ENCODE measurements at places on chromosomes 1 and 21.

GRCh38 chr21:16588433-16588860 lies 858.7 kb downstream of the USP25 start:
- no peak for DNase-seq

- DNase-seq = no peak
Observed at GRCh38 chr1:168159251-168159650, 19.5 kb upstream of the TIPRL start.

DNA sequence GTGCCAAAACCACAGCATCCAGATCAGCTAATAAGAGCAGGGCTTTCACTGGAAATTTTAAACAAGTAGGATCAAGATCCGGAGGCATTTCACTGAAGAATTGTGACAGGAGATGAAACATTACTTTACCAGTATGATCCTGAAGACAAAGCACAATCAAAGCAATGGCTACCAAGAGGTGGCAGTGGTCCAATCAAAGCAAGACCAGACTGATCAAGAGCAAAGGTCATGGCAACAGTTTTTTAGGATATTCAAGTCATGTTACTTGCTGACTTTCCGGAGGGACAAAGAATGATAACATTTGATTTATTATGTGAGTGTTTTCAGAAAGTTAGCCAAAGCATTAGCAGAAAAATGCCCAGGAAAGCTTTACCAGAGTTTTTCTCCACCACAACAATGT lies 8.2 kb downstream of the ZSWIM5 start:
- no peak for DNase-seq

DNA sequence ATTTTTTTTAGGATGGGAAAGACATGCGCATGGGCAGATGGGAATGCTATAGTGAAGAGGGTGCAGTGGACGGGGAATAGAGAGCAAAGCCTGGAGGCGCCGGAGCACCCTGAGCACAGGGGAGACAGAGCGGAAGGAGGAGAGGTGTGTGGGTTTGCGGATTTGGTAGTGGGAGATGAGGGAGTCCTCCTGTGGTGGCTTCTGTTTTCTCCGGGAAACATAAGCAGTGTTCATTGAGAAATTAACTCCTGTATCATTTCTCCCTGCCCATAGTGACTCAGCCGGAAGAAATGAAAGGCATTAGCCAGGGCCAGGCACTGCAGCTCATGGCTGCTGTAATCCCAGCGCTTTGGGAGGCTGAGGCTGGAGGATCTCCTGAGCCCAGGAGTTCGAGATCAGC lies 4.7 kb upstream of the PTPRF start:
- no peak for DNase-seq

- DNase-seq = no peak
Observed at GRCh38 chr1:153485863-153486262, 25.4 kb upstream of the S100A7 start.

DNA sequence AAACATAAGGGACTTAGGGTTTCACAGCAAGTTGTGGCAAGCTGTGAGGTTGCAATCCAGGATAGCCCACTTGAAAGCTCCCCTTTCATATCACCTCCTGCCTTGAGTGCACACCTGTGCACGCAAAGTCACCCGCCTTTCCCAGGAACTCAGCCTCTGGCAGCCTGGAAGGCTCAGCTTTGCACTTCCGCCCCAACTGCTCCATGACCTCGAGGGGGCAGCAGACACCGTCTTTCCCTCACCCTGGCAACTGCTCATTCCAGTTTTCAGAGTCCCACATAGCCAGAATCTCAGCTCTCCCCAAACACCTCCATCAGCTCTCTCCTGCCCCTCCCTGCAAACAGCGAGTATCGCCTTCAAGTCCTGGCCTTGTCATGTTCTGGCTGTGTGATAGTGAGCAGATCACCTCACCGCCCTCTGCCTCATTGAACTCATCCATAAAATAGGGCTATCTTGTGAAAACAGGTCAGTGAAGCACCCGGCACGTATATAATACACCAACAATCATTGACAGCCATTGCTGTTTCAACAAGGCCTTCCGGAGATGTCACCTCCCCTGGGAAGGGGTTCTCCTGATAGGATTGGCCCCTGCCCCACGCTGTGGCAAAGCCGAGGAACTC lies 32.2 kb upstream of the EPB41 start:
- DNase-seq = peak; percentile 80

- no peak for DNase-seq
Observed at GRCh38 chr1:176816232-176816631, 348.3 kb downstream of the ASTN1 start.

DNA sequence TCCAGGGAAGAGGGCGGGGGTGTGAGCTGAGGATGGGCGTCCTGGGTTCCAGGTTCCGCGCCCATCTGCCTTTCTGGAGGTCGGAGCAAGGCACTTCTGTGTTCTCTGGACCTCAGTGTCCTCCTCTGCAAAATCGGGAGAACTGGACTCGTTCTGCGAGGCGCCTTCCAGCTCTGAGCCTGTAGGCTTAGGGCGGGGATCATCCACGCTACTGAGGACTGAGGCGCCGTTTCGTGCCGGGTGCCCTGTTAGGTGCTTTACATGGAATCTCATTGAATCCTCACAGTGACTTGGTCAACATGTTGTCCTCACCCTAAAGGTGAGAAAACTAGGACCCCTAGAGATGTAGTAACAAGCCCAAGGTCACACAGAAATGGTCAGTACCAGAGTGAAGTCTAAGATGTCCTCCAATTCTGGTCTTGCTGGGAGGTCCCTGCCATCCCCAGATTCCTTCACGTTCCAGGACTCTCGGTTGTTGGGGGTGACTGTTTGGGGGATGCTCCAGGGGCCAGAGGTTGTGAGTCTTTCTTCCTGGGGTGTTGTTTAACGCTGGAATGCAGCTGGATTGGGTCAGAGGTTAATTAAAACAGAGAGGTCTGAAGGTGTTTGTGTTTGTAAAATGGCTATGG lies 677 bp downstream of the PRKAA2 start:
- DNase-seq = no peak

DNA sequence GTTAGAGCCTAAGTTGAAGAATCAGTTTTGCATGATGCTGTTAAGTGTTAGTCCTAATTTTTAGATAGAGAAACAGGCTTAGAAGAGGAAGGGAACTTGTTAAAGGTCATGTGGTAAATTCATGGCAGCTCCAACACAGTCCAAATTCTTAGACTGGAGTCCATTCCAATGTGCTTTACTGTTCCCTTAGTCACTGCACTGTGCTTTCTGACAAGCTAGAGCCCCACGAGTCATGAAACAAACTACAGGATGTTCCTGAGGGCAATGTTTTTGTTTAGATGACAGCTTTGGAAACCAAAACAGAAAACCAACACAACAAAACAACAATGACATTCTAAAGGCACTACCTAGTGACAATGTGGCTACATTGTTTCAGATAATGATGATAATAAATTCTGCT lies 23.1 kb upstream of the RGS4 start:
- no peak for DNase-seq

All from CD4-positive, alpha-beta T cell treated with Interleukin-12 subunit alpha and Interleukin-12 subunit beta, for 1 hour (primary cell).